Stimulated activated CD4-positive, alpha-beta T cell treated with anti-CD3 and anti-CD28 coated beads, TNF-alpha, amount 100 ng/mL, for 1 hour (primary cell): ENCODE measurements at places on chromosomes 1 and 21.

DNA sequence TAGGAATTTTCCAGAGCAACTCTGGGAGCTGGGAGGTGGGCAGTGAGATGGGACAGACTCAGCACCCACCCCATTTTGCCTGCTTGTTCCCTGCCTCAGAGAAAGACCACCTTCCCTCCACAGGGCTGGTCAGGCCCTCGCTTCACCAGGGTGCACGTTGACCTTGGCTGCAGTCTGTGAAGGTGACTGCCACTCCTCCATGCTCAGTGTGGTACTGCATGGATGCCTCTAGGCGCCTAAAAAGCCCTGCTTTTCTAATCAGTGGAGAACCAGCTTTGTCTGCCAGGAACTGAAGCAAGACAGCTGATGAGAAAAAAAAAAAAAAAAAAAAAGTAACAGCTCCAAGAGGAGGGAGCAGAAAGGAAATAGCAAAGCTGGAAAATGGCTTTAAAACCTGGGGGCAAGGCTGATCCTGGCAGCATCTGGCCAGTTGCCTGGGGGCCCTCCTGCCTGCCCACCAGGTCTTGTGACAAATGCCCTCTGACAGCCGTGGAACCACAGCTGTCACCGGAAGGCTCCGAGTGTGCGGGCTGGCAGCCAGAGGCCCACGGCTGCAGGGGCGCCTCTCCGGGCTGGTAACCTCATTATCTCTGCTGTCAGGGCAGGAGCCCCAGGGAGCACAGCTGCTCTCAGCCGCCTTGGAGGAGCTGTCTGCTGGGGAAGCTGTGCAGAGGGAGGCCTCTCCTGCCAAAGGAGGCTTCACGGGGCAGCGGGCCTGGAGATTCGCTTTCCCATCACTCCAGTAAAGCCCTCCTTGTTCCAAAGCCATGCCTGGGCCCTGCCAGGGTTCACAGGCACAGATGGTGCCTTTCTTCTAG is 13.7 kb downstream of the KIAA1614 start:
- no peak for DNase-seq

DNA sequence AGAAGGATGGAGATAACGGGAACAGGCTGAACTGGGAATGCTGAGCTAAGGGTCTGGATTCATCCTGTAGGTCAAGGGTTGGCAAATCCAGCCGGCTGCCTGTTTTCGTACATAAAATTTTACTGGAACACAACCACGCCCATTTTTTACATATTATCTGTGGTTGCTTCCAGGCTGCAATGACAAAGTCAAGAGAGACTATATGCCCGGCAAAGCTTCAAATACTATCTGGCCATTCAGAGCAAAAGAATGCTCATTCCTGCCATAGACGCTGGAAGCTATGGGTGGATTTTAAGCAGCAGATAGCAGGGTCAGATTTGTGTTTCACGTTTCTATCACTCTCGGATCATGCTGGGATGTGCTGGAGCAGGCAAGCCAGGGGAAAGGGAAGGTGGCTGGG is 137.9 kb upstream of the EDN2 start:
- no peak for DNase-seq

GRCh38 chr21:33041981-33042380 is 16.2 kb downstream of the OLIG2 start:
- DNase-seq = no peak

GRCh38 chr1:243793298-243793697 is 56.7 kb downstream of the AKT3 start:
- no peak for DNase-seq

DNA sequence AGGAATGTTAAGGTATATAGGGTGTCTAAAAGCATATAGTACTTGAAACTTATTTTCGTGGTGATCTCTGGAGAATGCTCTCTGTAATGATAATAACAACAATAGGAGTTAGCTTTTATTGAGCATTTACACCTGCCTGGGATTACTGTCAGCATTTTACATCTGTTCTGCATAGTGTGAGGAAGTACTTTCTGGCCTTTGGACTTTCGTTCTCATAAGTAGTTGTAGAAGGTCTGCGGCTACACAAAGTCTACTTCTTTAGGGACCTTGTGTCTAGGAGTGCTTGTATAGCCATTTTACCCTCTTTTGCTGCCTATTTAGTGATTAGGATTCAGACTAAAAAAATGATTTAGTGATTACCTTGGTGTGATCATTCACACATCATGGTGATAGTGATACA is 103.6 kb upstream of the GPR52 start:
- DNase-seq = no peak
